SJCRH30 (cell line): ENCODE measurements at places on chromosomes 5 and 9. TPM values are rescaled to one million over a fixed set of nuclear protein-coding genes. Genes with fewer than 3 reads are reported as not detected.

DNA sequence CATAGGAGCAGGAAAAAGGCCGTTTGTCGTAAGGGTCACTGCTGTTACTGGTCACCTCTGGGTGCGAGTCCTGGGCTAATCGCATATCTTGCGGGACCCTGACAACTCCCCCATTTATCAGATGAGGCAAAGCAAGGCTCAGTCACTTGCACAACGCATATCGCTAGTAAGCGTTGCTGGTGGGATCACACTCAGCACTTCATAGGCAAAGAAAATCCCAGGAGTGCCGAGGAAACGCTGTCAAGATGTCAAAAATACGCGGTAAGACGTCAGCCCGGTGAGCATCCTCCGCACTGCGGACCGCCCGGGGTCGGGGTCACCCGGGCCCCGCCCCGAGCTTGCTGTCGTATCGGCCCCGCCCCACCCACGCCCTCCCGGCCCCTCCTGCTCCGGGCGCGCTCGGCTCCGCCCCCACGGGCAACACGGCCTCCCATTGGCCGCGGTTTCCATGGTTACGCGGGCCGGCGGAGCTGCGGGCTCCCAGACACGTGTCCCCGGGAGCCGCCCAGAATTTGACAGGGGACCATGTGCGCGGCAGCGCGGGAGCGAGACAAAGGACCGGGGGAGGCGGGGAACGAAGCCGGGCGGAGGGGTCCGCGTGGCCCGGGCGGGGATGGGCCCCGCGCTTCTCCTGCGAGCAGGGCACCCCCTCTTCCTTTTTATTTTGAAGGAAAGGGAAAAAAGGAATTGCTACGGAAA lies 80.2 kb upstream of the IER5L start:
- DNase-seq = no peak

PCDHGB6 gene
- total RNA-seq = 1.4 and 2.6 TPM in 2 replicates

PROB1 gene
- 0.38 and 0.59 TPM in 2 replicates for total RNA-seq

ECM2 gene
- not detected in 2 replicates for total RNA-seq

FAM151B gene
- 9.1 and 9.2 TPM in 2 replicates for total RNA-seq

GRCh38 chr9:22049411-22049810 lies 40.3 kb upstream of the CDKN2B start:
- no peak for DNase-seq

DNA sequence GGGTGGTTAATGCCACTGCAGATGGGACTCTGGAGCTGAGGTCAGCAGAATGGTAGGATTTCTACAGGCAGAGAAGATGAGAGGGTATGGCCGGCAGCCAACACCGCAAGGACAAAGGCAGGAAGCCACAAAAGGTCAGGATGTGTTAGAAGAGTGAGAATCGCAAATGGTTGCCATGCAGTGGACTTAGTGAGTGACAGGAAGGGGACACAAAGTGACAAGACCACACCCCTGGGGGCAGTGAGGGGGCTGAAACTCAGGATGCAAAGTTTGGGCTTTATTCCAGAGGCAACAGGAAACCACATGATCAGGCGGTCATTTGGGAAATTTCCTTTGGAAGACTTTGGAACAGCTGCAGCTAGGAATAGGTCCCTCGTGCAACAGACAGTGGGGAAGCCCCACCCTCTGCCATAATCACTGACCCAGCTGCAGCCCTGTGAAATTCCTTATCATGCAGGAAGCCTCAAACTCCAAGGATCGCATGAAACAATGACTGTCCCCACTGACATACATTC lies 14.2 kb upstream of the CCDC180 start:
- DNase-seq = peak; percentile 95

DNA sequence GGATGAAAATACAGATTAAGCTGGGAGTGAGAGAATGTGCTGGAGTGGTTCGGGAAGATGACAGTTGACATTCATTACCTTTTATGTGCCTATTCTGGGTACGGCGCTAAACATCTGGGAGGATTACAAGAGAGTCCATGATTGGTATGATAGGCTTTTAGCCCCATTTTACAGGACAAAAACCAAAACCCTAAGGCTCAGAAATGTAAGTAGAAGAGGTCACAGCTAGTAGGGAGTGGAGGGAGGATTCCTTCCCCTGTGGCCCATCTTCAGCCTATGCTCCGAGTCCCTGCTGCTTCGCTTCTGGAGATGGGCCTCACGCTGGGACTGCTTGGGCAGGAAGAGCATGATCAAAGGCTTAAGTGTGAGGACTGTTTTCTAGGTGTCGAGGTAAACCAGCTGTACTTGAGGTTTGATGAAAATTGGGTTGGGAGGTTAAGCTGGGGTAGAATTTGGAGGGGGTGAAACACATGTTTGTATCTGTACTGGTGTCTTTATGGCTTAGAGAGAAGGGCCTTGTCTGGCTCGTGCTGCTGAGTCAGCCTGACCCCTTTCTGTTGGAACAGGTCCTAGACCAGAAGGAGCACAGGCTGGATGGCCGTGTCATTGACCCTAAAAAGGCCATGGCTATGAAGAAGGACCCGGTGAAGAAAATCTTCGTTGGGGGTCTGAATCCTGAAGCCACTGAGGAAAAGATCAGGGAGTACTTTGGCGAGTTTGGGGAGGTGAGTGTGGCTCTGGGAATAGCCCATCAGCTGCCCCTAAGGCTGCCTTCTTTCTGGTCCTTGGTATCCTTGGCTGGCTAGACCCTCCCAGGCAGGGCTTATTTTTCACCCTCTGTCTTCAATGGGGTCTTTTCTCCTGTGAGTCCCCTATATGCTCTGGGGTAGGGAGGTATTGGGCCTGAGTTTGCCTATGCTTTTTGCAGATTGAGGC lies 2.1 kb downstream of the HNRNPAB start:
- no peak for DNase-seq

- DNase-seq = peak; percentile 53
Measured at GRCh38 chr5:108046955-108047670, 334.8 kb downstream of the FBXL17 start.

GRCh38 chr9:106039151-106039935 lies 345.0 kb downstream of the TMEM38B start:
- DNase-seq = no peak

AFF4 gene
- total RNA-seq = 45.2 and 51.0 TPM in 2 replicates

PFN3 gene
- total RNA-seq = not detected in 2 replicates
